ENCODE measurements at places on chromosomes 16 and 17.

GRCh38 chr16:84851192-84852127 is 31.7 kb downstream of the CRISPLD2 start:
- DNase-seq = no peak

- DNase-seq = no peak
Measured at GRCh38 chr16:28131181-28131580, 67.7 kb upstream of the GSG1L start.

DNA sequence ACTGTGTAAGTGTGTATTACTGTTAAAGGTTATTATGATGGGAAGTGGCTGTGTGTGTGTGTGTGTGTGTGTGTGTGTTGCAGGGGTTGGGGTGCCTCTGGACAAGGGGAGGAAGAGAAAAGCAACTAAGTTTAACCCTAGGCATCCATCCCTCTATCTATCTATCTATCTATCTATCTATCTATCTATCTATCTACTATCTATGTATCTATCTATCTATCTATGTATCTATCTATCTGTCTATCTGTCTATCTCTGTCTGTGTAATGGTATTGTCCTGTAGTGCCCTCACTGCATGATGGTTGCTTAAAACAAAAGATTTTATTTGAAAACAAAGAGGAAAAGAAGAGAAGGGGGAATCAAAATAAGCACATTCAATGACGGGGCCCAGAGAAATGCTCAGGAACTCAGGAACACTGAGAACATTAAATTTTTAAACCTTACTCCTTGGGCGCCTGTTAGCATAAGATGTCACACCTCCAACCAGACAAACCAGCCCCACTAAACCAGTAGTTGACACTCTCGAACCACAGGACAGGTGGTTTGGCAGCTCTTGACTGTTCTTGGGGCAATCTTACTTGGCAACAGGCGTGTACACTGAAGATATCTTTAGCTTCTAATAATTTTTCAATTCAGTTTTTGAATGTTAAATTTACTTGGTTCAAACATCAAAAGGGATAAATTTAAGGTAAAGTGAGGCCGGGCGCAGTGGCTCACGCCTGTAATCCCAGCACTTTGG is 5.1 kb upstream of the RPL26 start:
- no peak for DNase-seq

GRCh38 chr16:54932737-54933254 is 2.1 kb downstream of the IRX5 start:
- DNase-seq = no peak

DNA sequence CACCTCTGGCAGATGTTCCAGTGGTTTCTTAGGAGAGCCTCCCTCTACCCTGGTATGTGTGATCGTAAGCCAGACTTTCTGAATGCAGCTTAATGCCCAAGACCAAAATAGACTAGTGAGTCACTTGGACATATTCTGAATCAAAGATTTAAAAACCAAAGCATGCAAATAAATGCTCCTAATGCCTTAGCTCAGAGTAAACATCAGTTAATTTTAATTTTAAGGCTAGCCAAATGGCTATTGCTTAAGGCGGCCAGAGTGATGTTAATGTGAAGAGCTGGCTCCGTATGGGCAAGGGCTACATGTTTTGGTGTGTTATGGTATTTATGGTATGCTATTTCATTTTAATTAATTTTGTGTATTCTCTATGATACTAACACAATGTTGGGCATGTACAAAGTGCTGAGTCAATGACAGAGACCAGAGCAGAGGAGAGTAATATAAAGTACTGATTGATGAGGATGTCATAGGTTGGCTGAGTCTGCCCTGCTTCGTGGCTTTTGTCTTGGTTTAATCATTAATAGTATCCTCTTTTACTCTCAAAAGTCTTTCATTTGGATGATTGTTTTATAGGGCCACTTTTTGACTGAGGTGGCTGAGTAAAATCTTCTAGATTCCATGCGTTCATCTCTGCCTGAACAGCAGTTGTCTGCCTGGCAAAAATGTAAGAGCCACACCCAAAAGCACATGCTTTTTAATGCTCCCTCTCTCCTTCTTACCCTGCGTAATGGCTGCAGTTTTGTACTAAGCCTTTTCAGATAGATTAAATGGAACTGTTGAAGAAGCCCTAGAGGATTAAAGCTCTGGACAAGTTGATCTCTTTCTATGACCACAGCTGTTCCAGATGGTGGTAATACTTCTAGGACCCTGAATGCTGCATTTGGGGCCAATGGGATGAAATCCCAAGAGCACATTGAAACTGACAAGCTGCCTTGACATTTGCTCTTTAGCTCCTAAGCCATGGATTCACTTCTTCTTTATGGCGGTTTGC is 59.6 kb downstream of the MAP2K6 start:
- no peak for DNase-seq

- DNase-seq = no peak
Measured at GRCh38 chr17:34504814-34505484, 74.4 kb upstream of the TMEM132E start.
